Naive thymus-derived CD4-positive, alpha-beta T cell (primary cell): ENCODE measurements at places on chromosomes 11 and 22. TPM values are rescaled to one million over a fixed set of nuclear protein-coding genes. Genes with fewer than 3 reads are reported as not detected.

The BACE1 gene
- 0.37 TPM for polyA plus RNA-seq

DNA sequence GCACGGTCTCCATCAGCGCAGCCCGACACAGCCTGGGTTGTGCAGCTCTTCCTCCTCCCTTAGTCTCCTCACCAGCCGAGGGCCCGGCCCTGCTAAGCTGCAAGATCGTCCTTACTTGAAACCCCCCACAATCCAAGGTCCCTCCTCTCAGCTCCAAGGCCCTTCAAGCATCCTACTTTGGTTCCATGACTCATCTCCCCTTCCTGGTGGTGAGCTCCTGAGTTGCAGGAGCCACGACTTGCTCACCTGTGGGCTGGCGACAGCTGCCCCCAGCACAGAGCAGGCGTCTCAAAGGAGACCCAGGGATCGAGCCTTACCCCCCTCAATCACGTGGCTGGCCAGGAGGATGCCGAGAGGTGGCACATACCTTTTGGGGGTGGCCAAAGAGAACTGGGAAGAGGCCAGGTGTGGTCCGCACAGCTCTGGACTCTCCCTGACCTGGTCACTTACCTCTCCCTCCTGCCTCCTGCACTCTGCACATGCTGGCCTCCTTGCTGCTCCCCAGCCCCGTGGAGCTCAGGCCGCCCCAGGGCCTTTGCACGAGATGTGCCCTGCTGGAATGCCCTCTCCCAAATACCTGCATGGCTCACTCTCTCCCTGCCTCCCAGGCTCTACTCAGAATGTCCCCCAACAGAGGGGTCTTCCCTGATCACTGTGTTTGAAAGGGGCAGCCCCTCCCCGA is 35.2 kb upstream of the FADD start:
- no peak for DNase-seq

GRCh38 chr22:25795478-25795877 is 53.5 kb downstream of the MYO18B start:
- no peak for DNase-seq

DNA sequence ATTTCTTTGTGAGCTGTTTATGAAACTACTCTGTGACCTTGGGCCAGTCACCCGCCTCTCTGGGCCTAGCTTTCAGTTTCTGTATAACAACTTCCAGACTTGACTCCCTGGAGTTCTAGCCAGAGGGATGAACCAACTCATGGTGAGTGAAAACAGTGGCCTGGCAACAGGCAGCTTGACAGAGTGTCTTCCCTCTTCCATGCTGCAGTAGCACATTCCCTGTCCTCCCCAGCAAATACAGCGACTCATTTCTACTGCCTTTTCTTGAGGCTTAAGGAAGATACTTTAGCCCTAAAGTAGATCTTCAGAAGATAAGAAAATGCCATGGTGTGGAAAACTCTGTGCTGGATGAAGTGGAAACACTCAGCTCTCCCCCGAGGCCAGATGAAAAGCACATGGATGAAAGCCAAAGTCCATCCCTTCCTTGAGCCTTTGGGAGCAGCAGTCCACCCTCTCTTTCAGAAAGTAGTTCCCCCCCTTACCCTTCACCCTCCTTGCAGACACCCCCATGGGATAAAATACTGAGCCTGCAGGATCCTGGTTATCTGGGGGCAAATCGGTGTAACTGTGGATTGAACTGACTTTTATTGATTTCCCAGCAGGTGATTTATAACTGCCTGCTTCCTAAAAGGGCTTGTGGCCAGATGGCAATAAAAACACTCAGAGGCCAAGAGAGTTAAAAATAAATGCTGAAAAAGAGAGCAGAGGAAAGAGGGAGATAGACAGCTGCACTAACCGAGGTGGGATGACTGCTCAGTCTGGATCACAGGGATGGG is 24.1 kb downstream of the IRAG1 start:
- no peak for DNase-seq

GRCh38 chr11:86523738-86524619 is 148.4 kb downstream of the ME3 start:
- no peak for DNase-seq

DNA sequence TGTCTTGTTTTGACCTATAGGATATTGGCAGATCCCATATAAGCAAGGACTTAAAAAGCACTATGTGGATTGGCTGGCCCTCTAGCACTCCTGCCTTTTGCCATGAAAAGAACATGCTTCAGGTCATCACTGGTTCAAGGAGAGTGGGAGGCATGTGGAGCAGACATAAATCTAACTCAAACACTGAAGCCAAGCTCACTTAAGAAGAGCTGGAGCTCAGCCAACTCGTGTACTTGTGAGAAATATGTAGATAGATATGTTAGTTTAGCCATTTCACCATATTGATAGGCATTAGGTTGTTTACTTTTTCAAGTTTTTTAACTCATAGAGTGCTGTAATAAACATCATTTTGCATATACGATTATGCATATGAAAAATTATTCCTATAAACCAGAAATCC is 19.9 kb upstream of the BBOX1 start:
- no peak for DNase-seq

DNA sequence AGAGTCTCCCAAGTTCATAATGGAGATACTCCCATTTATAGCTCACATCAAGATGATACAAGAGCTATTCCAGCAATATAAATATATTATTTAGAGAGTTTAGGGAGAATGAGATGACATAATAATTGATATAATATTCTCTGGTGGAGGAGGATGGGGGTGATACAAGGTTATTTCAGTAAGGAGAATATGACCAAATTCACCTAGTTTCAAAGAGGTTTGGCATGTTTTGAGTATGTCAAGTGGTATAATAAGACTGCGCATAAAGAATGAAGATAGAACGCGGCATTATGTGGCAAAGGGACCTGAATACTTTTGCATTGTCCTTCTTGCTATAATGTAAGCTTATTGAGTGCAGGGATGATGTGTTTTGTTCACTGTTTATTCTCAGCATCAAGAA is 1283.5 kb downstream of the LRRC4C start:
- no peak for DNase-seq

DNA sequence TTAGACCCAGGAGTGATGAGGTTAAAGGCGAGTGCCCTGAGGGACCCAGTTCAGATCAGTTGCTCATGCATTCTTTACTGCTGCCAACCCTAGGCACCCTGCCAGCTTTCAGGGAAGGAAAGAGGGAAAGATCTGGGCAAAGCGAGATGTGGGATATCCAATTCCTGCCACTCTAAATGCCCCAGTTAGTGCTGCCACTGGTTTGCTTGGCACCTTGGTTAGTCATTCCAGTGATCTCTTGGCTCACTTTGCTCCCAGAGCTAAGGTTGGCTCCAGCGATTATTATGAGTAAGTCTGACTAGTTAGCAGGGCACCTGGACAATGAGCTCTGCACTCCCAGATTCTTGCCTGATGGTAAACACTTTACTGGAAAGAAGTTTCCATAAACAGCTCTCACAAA is 85.0 kb downstream of the INSC start:
- no peak for DNase-seq
